ENCODE measurements at places on chromosomes 1 and 21.

- DNase-seq = no peak
These were observed 295.6 kb downstream of the PTPRC start for GRCh38 chr1:198934426-198934825.

GRCh38 chr1:232369451-232370296, 260.3 kb downstream of the SIPA1L2 start:
- DNase-seq = no peak

DNA sequence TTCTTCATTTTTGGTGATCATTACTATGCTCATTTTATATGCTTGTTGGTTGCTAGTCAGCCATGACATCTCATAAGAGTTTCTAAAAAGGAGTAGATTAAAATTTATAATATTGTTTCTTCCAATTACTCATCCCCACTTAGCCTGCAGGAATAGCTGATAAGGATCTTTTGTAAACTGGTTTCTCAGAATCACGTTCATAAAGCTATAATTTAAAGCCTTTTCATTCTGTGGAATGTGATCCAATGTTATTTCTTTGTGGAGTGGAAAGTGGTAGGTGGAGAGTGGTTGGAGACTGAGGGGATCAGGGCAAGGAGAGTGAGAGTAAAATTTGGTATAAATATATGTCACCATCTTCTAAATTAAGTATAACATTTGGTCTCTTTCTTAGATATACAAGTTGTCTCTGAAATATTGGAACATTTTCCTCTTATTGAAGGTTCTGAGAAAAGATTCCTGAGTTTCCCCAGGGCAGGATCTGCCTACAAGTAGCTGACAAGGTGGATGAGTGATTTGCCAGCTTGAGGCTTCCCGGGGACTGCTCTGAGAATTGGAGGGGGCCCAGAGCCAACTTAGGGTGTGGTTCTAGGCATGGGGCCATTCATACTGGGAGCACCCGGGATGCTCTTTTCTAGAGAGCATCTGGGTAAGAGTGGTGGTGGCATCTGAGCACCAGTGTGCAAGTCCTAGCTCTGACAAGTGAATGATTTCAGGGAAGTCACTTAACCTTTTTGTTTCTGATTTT, 116.4 kb downstream of the TBX19 start:
- DNase-seq = no peak

DNA sequence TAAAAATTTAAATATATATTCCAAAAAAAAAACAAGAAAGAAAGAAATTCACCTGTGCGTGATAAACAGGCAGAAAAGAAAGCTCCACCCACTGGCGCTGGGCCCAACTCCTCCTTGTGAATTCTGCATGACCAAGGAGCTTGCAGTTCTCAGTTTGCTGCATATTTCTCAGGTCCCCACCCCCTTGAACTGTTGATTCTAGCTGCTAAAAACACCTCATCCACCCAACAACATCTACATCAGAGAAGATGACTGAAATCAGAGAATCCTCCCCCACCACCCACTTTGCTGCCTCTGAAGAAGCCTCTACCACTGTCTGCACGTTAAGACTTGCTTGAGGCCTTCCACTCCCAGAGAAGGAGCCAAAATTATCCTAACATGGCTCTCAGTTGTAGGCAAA, 104.8 kb downstream of the RGS2 start:
- DNase-seq = no peak

GRCh38 chr1:38680801-38681510, 178.6 kb downstream of the RRAGC start:
- no peak for DNase-seq

GRCh38 chr1:45952072-45952471, 148.7 kb downstream of the MAST2 start:
- DNase-seq = no peak

- DNase-seq = peak; percentile 87
These were observed 4.8 kb downstream of the CNTN2 start for GRCh38 chr1:205047764-205048231.

- DNase-seq = peak; percentile 11
These were observed 13.1 kb downstream of the KRTAP13-1 start for GRCh38 chr21:30408782-30409494.

- DNase-seq = no peak
These were observed 38.6 kb downstream of the GADD45A start for GRCh38 chr1:67723620-67724019.

DNA sequence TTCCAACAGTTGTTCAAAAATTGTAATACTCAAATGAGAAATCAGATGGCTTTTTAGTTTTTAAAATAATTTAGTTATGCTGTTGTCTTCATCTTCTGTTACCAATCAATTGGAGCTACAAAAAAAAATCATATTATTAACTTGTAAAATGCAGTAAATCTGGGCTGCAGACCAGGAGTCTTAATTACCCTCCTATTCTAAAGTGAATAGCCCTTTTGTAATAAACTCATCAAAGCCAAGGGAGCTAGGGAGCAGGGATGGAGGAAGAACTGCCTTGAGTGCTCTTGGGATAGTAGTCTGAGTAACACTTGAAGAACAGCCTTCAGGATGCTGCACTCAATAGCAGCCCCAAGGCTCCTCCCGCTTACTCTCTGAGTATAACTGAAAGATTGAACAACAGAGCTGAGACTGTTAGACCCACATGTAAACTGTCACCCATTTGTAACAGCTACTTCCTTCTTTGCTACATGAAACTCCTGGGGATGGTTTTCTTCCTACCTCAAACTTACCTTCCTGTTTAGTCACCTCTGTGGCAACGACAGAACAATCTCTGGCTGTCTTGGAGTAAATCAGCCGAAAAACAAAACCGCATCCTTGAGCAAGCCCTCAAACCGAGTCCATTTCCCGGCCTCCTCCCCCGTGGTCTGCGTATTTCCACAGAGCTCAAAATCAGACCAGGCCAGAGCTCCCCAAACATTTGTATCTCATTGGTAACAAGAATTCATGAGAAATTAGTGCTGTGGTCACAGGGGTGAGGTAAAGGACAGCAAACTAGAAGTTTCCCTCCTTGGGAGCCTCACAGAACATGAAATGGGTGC, 55.9 kb downstream of the CD58 start:
- no peak for DNase-seq

GRCh38 chr1:107076841-107077240, 20.4 kb downstream of the PRMT6 start:
- DNase-seq = no peak

DNA sequence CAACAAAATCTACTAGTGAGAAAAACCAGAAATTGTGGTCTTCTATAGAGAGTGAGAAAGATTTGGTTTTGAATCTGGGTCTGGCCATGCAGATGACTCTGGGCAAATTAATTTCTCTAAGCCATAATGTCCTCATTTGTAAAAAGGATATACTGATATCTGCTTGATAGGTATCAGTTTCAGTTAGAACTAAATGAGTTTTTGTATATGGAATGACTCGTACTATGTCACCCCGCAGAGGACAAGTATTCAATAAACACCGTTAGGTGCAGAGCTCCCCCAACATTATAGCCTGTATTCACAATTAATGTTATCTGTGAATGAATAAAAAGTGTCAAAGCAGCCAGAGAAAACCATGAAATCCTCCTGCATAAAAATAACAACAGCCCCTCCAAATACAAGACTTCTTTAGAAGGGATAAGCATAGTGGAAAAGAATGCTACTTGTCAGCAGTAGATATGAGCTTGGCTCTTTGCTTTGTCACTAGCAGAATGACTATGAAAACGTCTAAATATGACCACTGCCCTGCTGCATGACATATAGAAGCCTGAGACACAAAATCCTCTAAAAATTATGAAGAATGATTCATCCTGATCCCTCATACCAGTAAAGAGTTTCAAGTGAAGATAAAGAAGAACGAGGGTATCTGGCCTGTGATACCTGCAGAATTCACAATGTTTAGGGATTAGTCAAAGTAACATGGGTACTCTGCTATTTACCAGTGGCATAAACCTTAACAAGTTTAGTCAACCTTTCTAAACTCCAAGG, 17.8 kb downstream of the SCAF4 start:
- DNase-seq = no peak

- no peak for DNase-seq
These were observed at the start of gene KCNE1 for GRCh38 chr21:34511787-34512455. Gene KCNE1, minus strand, starts transcription at chr21:34512210. Its CDS starts 62,576 bp downstream, at chr21:34449634.

DNA sequence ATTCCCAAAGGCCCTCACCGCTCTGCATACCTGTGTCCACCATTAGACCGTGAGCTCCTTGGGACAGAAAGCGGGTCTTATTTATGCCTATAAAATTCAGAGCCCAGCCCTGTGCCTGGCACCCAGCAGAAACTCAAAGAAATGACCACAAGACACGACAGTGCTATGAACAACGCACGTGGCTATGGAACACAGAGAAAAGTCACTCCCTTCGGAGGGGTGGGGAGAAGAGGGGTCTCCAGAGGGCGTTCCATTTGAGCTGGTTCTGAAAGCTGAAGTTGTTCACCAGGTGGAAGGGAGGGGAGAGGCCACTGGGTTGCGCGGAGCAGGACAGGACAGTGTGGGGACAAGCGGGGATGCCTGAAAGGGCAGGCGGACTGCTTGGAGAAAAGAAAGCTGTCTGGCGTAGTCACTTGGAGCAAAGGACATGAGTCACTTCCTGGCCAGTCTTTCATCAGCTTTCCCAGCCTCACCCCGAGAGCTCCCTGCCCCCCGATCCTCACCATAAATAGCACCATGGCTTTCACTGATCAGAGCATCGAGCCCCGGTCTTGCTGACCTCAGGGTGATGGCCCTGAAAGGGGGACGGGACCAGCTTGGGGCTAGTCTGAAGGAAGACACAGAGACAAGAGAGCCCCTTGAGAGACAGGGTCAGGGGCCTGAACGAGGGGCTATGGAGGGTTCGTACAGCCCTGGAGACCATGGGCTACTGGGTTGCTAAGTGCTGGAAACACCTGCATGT, 28.5 kb downstream of the ECE1 start:
- no peak for DNase-seq

- DNase-seq = no peak
These were observed 56.0 kb upstream of the PLXNA2 start for GRCh38 chr1:208300084-208300770.

- DNase-seq = no peak
These were observed 38.1 kb downstream of the RGS2 start for GRCh38 chr1:192846950-192847349.

- DNase-seq = no peak
These were observed 268.6 kb upstream of the RGS18 start for GRCh38 chr1:191889623-191890003.

DNA sequence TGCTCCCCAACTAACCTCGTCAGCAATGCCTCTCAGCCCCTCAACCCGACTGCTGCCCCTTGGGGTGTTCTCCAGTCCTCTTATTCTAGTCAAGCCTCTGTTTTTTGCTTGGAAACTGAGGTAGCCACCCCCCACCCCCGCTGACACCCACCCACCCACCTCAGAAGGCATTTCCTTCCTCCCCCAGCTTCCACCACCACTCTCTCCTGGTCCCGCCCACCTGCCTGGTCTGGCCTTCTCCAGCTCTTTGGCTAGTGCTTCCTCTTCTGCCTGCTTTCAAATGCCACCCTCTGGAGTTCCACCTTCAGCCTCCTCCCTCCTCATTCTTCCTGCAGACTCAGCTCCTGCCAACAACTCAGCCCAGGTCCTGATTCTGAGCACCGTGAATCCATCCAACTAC, 35.3 kb downstream of the OLFML2B start:
- no peak for DNase-seq

DNA sequence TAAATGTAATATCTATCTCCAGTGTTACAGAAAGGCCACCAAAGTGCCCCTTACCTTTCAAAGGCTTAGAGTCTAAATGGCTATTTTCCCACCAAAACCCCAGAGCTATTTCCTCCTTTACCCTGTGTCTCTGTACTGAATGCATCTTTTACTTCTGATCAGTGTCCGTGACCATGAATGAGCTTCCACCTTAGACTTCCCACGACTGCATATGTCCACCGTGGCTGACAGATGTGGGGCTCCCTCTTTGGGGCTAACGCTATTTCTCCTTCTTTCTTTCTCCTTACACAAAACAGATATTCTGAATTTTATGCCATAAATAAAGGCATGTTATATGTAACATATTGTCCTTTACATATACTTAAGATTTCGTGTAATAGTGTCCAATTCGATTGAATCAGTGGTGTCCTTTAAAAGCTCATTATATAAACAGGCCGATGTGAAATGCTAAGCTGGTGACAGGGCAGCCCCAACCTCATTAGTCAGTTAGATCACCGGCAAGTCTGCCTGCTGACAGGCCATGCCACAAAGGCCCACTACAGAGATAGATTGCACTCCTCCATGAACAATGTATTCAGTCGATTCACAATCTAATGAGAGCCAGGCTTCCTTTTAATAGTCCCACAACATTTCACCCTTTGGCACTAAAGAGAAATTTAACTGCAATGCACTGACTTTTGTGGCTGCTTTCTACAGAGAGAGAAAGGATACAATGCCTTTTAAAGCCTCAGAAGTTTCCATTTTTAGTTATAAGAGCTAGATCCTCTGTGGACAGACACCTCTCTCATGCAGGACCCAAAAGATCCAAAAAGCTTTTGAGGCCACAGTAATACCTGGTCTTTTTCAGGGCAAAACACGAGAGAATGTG, 297.9 kb downstream of the PCP4 start:
- no peak for DNase-seq

GRCh38 chr1:169571450-169571849, 14.8 kb downstream of the F5 start:
- no peak for DNase-seq

GRCh38 chr1:48761411-48761810, 15.3 kb downstream of the BEND5 start:
- DNase-seq = no peak

Measured in pons (tissue), 1 donor.